ENCODE measurements at places on chromosomes 11 and 22. TPM values are rescaled to one million over a fixed set of nuclear protein-coding genes. Genes with fewer than 3 reads are reported as not detected.

The HTR3B gene
- total RNA-seq, result not detected

The SLC5A12 gene
- not detected for total RNA-seq

The GGT5 gene
- total RNA-seq, result 12.1 TPM

The PYGM gene
- total RNA-seq, result 8.8 TPM

The ANKK1 gene
- total RNA-seq, result not detected
